ENCODE measurements at places on chromosomes 1 and 21.
A peak's percentile ranks its signal among the peaks of the same experiment; 100 is the strongest.

- DNase-seq, result no peak
Measured at GRCh38 chr1:94912263-94913184, 14.4 kb downstream of the CNN3 start.

DNA sequence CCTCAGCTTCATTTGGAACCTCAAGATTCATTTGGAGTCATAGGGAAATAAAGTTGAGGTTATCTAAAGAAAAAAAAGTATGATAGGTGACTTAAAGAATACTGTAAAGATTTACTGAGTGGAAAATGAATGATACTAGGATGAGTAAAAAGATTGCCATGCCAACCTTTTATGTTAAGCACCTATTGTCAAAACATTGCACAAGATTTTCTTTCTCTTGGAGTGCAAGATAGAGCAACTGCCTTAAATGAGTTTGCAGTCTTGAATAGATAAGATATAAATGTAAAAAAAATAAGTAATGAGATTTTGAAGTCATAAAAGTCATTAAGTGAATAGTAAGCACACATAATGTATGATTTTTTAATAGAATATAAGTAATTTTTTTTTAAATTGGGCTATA is 5.1 kb upstream of the ANGPTL1 start:
- DNase-seq, result no peak

- DNase-seq, result no peak
Measured at GRCh38 chr1:87204441-87204840, 124.2 kb upstream of the LMO4 start.

- DNase-seq, result no peak
Measured at GRCh38 chr1:209670441-209671082, 4.7 kb upstream of the G0S2 start.

- no peak for DNase-seq
Measured at GRCh38 chr1:164137273-164137925, 421.6 kb upstream of the PBX1 start.

GRCh38 chr1:23720256-23720995 is 22.8 kb upstream of the ELOA start:
- DNase-seq, result no peak

DNA sequence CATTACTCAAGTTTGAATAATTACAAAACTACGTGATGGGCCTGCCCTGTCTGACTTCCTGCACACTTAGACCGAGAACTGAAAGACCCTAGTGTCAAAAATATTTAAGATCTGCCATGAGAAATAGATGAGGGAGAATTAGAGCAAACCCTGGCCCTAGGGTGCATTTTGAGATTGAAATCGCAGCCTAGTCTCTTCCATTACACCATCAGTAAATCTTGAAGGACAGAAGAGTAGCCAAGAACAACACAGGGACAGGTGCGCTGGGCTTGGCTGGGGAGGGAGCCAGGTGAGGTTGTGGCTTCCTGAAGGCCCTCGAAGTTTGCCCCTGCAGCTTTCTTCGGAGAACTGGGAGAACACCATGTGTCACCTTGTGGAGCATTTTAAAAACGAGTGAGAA is 36.7 kb upstream of the KIF26B start:
- DNase-seq, result no peak

DNA sequence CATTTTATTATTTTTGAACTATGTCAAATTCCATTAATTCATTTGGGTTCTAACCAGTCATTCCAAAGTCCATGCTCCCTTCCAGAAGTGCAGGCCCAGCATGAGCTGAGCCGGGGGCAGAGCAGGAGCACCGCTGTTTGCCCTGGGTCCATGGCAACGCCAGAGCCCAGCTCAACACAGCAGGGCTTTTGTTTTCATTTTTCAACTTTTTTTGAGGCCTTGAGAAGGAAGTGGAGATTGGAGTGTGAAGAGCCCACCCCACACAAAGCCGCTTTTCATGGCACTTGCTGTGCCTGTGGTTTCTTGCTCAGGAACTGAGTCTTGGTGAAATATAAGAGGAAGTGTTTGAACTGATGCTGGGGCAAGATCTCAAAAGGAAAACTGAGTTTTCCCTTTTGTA is 13.2 kb upstream of the PRMT2 start:
- no peak for DNase-seq

GRCh38 chr1:56200442-56200841 is 378.9 kb downstream of the PLPP3 start:
- no peak for DNase-seq

GRCh38 chr1:107748531-107748930 is 216.4 kb downstream of the VAV3 start:
- DNase-seq, result no peak

DNA sequence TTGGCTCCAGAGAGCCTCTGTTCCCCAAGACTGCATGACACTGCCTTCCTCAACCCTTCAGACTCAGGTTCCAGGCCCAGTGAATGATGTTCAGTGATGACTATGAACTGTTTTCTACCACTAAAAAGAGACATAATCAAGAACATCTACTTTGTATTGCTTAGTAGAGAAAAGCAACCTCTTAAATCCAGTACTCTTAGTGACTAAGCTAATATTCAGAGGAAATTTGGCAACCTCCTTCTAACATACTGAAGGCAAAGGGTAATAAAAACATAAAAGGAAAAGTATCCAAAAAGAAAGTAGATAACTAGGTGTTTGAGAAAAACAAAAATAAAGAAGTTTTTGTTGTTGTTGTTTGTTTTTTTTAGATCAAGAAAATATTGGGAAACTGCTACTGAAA is 153.3 kb upstream of the RUNX1 start:
- no peak for DNase-seq

DNA sequence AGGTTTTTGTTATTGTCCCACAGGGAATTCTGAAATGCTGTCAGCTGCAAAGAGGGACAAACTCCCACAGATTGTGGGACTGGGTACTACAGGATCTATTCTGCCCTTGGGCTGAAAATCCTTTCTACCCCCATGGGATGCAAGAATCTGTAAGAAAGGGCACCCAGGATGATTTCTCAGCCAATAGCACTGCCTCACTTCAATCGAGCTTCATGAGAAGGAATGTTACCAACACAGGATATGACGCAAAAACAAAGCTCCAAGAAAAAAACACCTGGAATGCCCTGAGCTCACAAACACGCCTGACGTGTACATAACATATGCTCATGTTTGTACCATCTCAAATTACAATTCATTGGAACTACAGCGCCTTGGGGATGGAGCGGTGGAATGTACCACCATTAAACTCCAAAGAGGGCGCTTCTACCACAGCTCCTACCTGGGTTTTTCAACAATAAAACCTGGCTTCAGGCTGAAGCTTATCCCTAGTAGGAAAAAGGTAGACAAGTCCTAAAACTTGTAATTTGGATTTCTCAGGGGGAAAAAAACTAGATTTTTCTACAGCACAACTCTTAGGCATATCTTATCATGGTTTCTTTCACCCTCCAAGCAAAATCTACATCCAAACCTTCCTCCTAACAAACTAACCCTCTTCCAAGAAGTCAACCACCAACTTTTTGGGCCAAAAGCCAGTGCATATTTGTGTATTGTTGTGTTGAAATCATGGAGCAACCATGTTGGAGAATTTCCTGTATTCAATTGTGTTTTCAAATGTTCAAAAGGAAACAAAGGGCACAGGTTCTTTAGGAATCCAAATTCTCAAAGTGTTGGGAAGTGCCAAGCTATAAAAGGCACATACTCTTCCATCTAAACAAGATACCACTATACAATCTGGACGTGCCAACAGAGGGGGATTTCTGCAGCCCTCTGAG is 78.9 kb downstream of the TGFBR3 start:
- DNase-seq, result peak; percentile 55

GRCh38 chr1:153733970-153734369 is 6.1 kb downstream of the INTS3 start:
- DNase-seq, result no peak

GRCh38 chr1:235513495-235514366 is 9.5 kb upstream of the B3GALNT2 start:
- peak; percentile 61 for DNase-seq

DNA sequence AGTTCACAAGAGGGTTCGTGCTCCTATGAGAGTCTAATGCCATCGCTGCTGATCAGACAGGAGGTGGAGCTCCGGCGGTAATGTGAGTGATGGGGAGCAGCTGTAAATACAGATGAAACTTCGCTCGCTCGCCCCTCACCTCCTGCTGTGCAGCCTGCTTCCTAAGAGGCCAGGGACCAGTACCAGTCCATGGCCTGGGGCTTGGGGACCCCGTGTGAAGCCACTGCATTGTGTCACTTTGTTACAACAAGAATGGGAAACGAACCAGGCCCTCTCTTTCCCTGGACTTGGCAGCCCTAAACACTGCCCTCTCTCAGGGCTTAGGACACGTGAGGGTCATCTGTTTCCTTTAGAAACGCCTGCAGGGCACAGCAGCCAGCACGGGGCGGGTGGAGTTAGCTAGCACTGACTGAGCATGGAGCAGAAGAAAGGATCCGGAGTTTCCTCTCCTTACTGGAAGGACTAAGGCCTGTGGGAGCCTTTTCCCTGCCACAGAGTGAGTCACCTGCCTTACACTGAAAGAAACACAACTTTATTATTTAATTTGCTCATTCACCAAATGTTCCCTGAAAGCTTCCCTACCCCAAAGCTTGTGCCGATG is 185.2 kb upstream of the TMEM51 start:
- peak; percentile 15 for DNase-seq

DNA sequence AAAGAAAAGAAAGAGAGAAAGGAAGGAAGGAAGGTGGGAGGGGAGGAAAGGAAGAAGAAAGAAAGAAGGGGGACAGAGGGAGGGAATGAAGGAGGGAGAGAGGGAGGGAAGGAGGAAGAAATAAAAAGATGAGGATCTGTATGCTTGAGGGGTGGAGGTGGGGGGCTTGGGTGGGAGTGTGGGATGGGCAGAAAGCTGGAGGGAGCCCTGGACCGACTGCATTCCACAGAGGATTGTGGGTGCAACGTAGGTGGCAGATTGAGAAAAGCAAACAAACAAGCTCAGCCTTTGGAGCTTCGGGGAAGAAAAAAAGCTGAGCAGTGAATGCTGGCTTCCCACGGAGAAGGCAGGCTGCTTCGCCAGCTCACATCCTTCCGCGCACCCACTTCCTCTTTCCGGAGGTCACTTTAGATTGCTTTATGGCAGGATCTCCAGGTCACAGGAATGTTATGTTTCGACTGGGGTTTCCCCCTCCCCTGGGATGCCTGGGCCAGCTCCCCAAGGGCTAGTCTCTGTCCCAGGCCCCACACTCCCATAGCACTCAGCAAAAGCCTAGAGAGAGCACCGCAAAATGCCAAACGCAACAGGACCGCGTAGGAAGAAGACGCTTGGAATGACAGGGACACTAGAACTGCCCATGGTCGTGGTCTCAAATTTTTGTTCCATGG is 20.7 kb upstream of the LGALS8 start:
- peak; percentile 89 for DNase-seq

DNA sequence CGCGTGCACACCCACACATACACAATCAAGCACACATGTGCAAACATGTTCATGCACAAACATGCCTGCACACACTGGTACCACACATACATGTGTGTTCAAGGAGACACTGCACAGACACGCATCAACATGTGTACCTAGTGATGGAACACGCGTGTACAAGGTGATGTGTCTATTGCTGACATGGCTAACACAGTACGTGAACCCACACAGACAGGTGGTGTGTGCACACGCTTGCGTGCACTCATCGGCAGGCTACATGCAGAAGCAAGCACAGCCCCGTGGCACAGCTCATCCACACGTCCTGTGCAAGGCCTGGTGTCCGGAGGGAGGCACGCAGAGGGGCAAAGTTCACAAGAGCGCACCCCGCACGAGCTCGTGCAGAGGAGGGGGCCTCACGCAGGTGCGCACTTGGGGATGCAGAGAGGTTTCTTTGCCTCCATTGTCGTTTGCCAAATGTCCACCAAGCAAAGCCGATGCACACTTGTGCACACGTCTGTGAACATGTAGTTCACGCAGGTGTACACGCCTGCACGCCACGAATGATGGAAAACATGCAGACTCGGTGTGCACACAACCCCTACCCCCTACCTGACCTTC is 969 bp downstream of the ACAP3 start:
- DNase-seq, result no peak

DNA sequence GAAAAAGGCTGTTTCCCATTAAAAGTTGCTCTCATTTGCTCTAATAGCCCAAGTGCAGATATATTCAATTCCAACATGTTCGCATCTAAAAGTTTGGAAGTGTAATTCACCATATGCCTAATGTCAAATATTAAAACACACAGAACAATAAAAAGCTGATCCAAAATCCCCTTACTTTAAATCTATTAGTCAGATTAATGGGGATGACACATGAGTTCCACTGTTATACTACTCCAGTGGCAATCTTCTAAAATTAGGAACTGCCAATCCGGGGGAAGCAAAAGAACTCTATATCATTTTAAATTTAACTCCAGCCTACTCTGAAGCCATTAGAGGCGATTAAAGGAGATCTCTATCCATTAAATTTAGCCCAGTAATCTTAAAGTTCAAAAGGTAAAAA is 317.1 kb downstream of the NTNG1 start:
- no peak for DNase-seq

- DNase-seq, result no peak
Measured at GRCh38 chr21:35426897-35427296, 377.8 kb upstream of the RUNX1 start.

- no peak for DNase-seq
Measured at GRCh38 chr1:24362982-24363614, 43.9 kb downstream of the GRHL3 start.

DNA sequence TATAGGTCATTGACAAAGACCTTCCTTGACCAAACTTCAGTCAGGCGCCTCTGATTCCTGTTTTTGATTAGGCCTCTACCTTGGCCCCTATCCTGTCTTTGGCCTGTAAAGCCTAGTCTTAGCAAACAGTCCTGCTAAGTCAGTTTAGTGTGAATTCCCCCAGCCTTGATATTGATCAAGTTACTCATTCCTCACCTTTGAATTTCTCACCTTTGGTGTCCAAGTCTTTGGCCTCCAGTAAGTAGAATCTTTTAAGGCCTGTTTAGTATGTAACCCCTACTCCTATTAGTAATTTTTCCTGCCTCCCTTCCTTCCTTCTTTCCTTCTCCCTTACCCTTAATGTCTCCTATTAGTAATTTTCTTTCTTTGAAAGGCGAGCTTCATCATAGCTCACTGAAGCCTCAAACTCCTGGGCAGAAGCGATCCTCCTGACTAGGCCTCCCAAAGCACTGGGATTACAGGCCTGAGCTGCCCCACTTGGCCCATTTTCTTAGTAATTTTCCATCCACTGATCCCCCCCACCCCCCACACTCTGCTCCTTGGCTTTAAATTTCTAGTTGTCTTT is 13.0 kb upstream of the ZNF692 start:
- no peak for DNase-seq

GRCh38 chr1:234933475-234933874 is 195.2 kb downstream of the TOMM20 start:
- DNase-seq, result peak; percentile 61

DNA sequence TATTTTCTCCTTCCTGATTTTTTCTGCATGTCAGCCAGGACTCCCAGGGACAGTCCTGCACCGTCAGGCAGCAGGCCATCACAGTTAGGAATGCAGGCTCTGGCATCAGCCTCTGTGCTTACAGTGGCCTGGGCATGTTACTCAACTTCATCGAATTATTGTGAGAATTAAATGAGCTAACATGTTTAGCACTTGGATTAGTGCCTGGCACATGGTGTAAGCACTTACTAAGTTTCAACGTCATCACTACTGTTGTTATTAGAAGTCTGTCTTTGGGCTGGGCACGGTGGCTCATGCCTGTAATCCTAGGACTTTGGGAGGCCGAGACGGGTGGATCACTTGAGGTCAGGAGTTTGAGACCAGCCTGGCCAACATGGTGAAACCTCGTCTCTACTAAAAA is 45.1 kb downstream of the SCCPDH start:
- no peak for DNase-seq

Measured in dermis microvascular lymphatic vessel endothelial cell (primary cell).